ENCODE measurements at places on chromosomes 6 and 20. TPM values are rescaled to one million over a fixed set of nuclear protein-coding genes. Genes with fewer than 3 reads are reported as not detected.

The PPP1R16B gene
- not detected for total RNA-seq

The LZTS3 gene
- 6.8 TPM for total RNA-seq

The DLL1 gene
- 0.32 TPM for total RNA-seq

The MMP24 gene
- 0.73 TPM for total RNA-seq

The ARMC2 gene
- total RNA-seq: 5.2 TPM

The PTGIS gene
- 6.3 TPM for total RNA-seq

The IRAK1BP1 gene
- total RNA-seq: 8.4 TPM

The PDYN gene
- total RNA-seq: not detected

The ZSCAN9 gene
- total RNA-seq: 14.6 TPM

The GTF3C6 gene
- 16.2 TPM for total RNA-seq

The NHSL1 gene
- 18.5 TPM for total RNA-seq

The BANF2 gene
- not detected for total RNA-seq

The MOXD1 gene
- 75.3 TPM for total RNA-seq

The SRC gene
- 41.1 TPM for total RNA-seq

The THBS2 gene
- total RNA-seq: 239 TPM

The CNR1 gene
- total RNA-seq: not detected

The SPEF1 gene
- not detected for total RNA-seq

The ENPP3 gene
- 0.12 TPM for total RNA-seq

The C6orf120 gene
- total RNA-seq: 55.0 TPM

The ADGB gene
- not detected for total RNA-seq

The PSORS1C2 gene
- not detected for total RNA-seq

The KCNQ5 gene
- 0.49 TPM for total RNA-seq

The SLC2A10 gene
- total RNA-seq: 107 TPM

The EYA4 gene
- 3.4 TPM for total RNA-seq

The C4B gene
- 2.1 TPM for total RNA-seq

The TSBP1 gene
- not detected for total RNA-seq

The PGBD1 gene
- 7.0 TPM for total RNA-seq

The DEFB132 gene
- total RNA-seq: not detected

The GRM1 gene
- total RNA-seq: 0.16 TPM

The ZNF391 gene
- 0.49 TPM for total RNA-seq

The FHL5 gene
- not detected for total RNA-seq

The TMEM244 gene
- not detected for total RNA-seq

The FGD2 gene
- not detected for total RNA-seq

The EGFL8 gene
- 0.97 TPM for total RNA-seq

The PACSIN1 gene
- not detected for total RNA-seq

The C20orf96 gene
- 2.1 TPM for total RNA-seq

The FKBP1C gene
- 0.24 TPM for total RNA-seq

The TMEM74B gene
- total RNA-seq: not detected

The SLC22A1 gene
- total RNA-seq: 0.12 TPM

The DNAH8 gene
- not detected for total RNA-seq

The F13A1 gene
- 0.12 TPM for total RNA-seq

The ALDH8A1 gene
- 0.16 TPM for total RNA-seq

The SALL4 gene
- total RNA-seq: 0.16 TPM

The HLA-DQB1 gene
- 0.16 TPM for total RNA-seq

The SNX3 gene
- total RNA-seq: 133 TPM

The BPIFB2 gene
- total RNA-seq: not detected

The TCF15 gene
- not detected for total RNA-seq

The TCF21 gene
- not detected for total RNA-seq

The CCM2L gene
- total RNA-seq: not detected

The IL17F gene
- total RNA-seq: not detected

The CST4 gene
- not detected for total RNA-seq

The TMEM217 gene
- 1.3 TPM for total RNA-seq

The MUC22 gene
- not detected for total RNA-seq

The SIRPD gene
- not detected for total RNA-seq

The SOX18 gene
- total RNA-seq: 0.16 TPM
